ENCODE measurements at places on chromosomes 11 and 22.

DNA sequence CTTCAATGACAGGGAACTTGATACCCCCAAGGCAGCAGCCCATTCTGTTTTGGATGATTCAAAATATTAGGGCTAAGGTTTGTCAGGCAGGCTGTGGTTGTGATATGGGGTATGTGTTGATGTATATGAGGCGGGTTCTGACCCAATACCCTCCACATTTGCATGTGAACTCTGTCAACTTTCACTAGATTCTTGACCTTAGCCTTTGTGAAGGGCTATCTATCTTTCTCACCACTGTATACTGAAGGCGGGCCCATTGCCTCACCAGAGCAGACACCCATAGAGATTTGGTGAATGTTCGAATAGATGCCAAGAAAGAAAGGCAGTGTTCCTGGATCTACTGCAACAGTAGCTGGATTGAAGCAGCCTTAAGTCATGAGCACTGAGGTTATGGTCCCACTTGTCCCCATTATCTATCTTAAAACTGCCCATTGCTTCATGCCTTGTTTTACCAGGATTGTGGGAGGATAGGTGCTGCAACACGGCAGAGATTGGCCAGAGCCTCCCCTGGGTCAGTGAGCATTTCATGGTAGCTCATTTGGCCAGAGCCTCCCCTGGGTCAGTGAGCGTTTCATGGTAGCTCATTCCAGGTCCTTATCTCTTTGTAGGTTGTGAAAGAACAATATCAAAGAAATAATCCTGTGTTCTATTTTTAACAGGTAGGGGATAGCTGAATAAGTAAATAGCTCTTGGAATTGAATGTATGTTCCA is 399.6 kb downstream of the TMEM135 start:
- no peak for DNase-seq

GRCh38 chr11:103109818-103110388 is 677 bp downstream of the DYNC2H1 start:
- DNase-seq: no peak

DNA sequence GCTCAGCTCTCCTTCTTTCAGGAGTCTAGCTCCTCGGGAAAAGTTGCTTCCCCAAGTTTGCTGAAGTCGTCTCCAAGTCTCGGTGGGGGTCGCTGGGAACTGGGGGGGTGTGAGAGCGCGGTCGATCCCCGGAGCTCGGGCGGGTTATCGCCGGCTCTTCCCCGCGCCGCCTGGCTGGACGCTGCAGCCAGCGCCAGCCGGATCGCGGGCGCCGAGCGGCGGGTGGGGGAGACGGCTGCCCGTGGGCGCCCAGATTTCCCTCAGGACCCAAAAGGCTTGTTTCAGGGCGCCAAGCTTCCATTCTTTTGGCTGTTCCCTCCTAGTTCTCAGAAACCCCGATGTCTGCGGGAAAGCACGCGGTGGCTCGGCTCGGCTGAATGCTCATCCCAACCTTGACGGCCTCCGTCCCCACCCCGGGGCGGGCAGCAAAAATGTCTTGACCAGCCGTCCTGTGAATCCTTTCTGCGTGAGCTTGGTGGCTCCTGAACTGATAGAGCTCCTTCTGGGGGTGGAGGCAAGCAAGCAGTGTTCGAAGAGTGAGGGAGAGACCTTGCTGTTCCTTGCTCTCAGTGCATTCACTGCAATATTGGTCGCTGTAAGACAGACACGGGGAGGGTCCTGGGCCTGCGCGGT is 1.7 kb downstream of the ZBTB16 start:
- DNase-seq: no peak

- no peak for DNase-seq
Measured at GRCh38 chr11:63851364-63851763, 12.5 kb downstream of the MARK2 start.

GRCh38 chr11:33860926-33861325 is 30.9 kb downstream of the LMO2 start:
- DNase-seq: no peak

- DNase-seq: no peak
Measured at GRCh38 chr11:3412837-3413236, 33.9 kb upstream of the ZNF195 start.

DNA sequence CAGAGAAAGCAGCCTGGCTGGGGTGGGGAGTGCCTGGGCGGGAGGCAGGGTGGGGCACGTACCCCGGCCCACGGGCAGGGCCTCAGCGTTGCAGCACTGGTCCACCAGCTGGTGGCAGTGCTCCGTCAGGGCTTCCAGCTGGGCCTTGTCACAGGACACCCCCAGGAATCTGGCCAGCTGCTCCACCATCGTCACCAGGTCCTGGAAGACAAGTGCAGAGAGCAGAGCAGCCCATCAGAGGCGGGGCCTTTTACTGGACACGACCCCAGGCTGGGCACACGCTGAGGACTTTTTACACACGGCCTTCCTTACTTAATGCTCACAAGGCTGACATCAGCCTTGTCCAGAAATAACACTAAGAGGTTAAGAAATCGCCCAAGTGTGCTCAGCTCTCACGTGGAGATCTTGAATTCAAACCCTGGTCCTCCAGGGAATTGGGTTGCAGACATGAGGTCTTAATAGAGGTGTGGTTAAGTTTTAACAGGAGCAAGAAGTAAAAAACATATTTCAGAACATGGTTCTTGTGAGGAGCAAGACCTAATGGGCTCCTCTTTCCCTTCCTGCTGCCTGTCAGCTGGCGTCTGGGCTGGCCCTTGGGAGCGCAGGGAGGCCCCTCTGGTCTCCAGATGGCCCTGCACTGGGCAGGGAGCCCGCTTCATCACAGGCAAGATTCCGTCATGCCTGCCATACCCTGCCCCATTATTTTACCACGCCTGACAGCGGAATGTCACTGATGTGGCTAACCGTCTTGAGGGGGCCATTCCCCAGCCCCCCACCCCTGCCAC is 17.1 kb upstream of the EFCAB6 start:
- no peak for DNase-seq

GRCh38 chr11:75435571-75435925 is 2.5 kb upstream of the KLHL35 start:
- no peak for DNase-seq

- DNase-seq: peak; percentile 79
Measured at GRCh38 chr11:11798586-11799438, 43.0 kb upstream of the USP47 start.

- DNase-seq: no peak
Measured at GRCh38 chr11:122394313-122394712, 261.2 kb upstream of the UBASH3B start.

DNA sequence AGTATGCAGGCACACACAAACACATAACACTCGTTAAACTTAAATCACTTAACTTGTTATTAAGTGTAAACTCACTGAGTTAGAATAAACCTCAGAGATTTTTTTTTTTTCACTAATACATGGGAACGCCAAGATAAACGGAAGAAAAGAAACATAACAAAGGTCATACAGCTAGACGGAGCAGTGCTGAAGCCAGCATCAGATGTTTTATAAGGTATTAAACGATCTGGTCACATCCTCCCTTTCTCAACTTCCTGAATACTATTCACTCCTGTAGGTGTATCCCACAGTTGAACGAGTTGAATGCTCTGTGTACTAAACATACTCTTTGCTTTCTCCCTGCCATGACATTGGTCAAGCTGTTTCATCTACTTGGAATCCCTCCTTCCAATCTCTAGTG is 212.0 kb downstream of the SWAP70 start:
- no peak for DNase-seq

DNA sequence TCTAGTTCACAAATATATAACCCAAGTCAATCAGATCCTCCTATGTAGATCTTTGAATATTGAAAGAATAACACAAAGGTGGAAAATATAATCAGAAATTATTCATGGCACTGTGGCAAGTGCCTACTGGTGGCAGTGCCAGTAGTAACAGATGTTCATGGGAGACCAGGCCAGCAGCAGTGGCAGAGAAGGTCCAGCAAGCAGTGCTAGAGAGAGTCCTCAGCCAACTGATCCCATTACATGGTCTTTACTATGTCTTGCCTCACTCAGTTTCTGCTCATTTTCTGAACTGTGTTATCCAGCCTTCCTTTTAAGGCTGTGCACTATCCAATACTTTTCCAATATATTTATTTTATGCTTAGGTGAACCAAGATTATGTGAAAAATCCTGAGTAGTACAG is 124.9 kb downstream of the MRTFA start:
- no peak for DNase-seq

GRCh38 chr11:61325649-61326414 is 7.1 kb downstream of the DDB1 start:
- no peak for DNase-seq

- DNase-seq: peak; percentile 74
Measured at GRCh38 chr11:75204685-75205563, 35.6 kb upstream of the TPBGL start.

DNA sequence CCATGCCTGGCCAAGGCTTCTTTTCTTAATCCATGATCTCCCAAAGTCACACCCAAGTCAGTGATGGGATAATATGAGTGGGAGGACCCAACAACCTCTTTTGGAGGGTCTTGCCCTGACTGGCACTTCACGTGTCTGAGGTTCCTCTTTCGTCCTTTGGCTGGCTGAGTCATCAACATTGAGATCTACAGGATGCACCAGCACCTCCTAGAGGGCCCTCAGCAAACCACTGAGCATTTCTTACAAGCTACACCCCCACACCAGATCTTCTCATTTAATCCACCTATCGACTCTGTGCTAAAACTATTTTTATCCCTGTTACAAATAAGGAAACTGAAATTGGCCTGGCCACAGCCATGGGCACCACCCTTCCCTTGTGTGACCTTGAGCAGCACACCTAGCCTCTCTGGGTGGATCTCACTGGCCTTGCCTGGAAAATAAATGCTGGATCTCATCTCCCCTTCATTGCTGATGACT is 63.4 kb downstream of the FLI1 start:
- DNase-seq: peak; percentile 56

DNA sequence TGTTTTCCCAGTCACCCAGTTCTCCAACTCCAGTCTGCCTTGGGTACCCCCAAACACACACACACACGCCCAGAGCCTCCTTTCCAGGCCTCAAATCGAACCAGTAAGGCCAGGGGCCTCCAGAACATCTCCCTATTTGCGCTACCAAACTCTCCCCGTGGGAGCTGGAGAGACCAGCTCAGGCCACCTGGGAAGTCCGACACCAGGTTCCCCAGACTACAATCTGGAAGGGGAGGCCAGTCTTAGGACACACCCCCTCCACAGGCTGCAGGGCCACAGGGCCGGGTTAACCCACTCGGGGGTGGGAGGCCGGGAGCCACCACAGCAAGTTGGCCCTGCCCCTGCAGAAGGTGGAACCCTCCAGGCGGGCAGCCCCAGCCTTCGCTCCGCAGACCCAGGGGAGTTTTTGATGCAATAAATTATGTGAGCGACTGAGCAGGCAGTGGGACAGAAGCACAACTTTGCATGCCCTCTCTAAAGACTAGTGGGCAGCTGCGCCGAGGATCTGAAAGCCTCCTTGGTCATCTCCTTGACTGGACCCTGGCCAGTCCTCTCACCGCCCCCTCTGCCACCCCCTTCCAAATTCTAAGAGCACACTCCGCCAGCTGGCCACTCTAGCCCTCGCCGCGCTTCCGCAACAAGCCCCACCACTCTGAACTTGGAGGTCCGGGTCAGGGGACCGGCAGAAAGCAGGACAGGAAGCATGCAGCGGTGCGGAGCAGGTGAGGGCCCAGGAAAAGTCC is 2.8 kb downstream of the IGF2 start:
- no peak for DNase-seq

- DNase-seq: no peak
Measured at GRCh38 chr11:33797879-33798278, 23.6 kb upstream of the FBXO3 start.

DNA sequence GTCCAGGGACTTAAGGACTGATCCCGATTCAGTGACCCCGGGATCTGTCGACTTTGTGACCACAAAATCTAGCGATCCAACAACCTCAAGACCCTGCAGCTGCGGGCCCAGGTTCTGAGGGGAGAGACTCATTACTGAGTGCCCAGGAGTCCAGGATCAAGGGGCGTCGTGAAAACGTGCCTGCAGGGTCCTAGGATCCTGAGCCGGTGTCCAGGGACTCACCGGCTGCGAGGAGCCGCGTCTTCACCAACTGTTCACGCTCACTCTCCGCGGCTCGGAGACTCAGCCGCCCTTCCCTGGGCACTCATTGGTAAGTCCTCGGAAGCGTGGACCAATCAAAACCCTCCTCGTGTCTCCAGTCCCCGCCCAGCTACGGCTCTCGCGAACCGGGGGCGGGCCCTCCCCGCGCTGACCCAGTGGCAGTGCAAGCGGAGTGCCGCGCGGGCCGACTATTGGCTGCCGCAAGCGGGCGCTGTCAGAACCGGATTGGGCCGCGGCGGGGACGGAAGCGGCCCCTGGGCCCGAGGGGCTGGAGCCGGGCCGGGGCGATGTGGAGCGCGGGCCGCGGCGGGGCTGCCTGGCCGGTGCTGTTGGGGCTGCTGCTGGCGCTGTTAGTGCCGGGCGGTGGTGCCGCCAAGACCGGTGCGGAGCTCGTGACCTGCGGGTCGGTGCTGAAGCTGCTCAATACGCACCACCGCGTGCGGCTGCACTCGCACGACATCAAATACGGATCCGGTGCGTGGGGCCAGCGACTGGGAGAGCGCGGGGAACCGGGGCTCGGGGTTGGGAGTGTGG is at the start of gene SDF2L1:
Gene SDF2L1, plus strand, starts transcription at position 514 of the 795 bp plus-strand sequence. Its CDS starts 35 bp downstream, at position 549.
- DNase-seq: peak; percentile 98
